ENCODE measurements at places on chromosomes 1 and 21.

DNA sequence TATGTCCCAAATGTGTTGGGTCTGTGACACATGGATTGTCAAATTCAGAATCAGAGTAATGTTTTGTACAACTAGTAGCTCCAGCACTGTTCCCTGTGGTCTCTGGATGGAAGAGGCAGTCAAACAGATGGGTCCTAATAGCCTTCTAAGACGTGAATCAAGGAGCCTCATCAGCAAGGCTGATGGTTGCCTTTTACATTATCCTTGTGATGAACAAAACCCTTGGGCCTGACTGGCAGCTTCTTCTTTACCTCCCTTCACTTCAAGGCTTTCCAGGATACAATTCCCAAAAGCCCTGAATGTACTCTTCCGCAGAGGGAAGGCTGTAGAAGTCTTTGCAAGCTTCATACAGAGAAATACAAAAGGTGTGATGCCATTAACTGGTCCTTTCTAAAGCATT, 633.3 kb downstream of the USP25 start:
- no peak for DNase-seq

DNA sequence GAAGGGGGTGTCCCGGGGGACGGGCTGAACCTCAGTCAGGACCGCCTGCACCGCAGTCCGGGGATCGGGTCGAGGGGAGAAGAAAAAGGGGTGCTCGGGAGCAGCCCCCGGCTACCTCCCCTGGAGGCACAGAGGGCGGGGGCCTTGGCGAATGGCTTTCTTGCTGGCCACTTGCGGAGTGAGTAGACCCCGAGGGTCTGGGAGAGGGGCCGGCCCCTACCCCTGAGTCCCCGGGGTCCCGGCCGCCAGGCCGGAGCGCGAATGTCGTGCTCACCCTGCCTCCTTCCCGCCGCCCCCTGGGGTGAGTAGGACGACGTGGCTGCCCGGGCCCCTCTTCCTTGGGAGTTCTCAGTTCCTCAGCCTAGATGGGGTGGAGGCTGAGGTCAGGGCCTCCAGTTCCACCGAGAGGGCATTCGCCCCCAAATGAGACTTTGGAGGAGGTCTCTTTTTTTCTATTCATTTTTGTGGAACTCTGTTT, 113.0 kb downstream of the OSBPL9 start:
- DNase-seq = no peak

- no peak for DNase-seq
Measured at GRCh38 chr1:89910780-89911179, 84.1 kb upstream of the ZNF326 start.

- peak; percentile 26 for DNase-seq
Measured at GRCh38 chr1:15352128-15352957, 57.3 kb upstream of the EFHD2 start.

DNA sequence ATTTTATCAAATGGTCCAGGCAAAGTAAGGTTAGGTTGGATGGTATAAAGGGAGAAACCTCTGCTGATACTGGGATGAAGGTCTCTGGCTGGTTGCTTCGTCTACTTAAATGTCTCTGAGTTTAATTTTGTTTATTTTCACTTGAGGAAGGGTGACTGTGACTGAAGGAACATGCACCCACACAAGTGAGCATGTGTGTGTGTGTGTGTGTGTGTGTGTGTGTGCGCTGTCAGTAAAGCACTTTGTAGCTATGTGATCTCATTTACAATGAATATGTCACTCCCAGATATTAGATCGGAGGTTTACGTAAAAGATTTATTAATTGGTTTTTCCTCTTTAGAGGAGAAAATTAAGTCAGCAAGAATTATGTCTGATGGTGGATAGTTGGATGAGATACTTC, 4.4 kb downstream of the FOXD2 start:
- no peak for DNase-seq
